ENCODE measurements at places on chromosomes 12 and 14.

- DNase-seq = no peak
These were observed 566.1 kb downstream of the BCL11B start for GRCh38 chr14:98705871-98706300.

DNA sequence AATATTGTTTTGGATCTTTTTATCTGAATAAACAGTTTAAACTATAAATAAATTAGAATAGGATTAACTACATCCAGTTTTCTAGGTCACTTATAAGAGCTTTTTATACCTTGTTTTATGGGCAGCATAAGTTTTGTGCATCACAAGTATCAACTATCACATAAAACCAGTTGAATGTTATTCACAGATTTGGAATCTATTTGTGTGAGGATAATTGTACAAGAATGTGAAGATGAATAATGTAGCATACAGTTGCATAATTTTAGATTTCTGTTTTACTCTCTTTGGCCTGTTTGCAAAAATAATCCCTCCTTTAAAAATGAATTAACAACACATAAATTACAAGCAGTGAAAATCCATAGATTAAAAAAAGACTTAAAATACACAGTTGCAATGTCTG, 88.8 kb downstream of the SCFD1 start:
- no peak for DNase-seq

DNA sequence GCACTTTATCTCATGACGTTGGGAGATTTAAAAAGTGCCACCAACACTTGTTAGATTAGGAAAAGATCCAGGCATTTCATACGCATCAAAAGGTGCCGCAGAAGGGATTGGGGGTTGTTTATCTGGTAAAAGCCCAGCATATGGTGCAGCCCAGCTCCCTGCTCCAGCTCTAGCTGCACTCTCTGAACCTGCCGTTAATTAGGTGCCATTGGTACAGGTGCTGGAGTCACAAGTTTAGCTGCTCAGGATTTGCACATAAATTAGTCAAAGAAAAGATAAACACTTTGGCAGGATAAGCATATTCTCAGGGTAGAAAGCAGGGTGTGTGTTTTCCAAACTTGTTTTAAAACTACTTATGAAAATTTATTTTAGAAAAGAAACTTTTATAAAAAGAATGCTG, 932.6 kb upstream of the TMEM132C start:
- DNase-seq = no peak

- no peak for DNase-seq
These were observed 14.1 kb upstream of the GPRC5A start for GRCh38 chr12:12877153-12877768.

DNA sequence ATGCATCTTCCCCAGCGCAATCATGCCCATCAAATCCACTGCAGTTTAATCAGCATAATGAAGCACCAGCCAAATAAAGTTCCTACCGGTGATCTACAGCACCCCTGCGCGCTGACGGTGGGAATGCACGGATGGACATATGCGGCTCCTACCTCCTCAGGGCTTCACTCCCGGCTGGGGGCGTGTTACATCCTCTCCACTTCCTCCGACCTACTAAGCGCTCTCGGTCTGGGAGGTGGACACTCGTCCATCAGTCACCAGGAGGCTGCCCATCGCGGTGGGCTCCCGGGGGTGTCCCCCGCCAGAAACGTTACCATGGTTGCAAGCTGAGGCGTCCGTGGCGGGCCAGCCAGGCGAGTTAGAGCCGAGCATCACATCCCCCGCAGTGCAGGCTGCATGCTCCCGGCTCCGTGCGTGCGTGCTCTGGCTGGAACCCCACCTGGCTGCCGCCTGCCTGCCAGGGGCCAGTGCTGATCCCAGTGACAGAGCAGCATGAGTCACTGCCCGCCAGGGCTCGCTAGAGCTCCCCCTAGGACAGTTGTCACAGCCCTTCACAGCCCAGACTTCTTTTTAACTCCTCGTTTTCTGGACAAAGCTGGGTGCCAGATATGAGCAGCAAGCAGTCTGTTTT, 73.0 kb downstream of the CIT start:
- DNase-seq = peak; percentile 64

DNA sequence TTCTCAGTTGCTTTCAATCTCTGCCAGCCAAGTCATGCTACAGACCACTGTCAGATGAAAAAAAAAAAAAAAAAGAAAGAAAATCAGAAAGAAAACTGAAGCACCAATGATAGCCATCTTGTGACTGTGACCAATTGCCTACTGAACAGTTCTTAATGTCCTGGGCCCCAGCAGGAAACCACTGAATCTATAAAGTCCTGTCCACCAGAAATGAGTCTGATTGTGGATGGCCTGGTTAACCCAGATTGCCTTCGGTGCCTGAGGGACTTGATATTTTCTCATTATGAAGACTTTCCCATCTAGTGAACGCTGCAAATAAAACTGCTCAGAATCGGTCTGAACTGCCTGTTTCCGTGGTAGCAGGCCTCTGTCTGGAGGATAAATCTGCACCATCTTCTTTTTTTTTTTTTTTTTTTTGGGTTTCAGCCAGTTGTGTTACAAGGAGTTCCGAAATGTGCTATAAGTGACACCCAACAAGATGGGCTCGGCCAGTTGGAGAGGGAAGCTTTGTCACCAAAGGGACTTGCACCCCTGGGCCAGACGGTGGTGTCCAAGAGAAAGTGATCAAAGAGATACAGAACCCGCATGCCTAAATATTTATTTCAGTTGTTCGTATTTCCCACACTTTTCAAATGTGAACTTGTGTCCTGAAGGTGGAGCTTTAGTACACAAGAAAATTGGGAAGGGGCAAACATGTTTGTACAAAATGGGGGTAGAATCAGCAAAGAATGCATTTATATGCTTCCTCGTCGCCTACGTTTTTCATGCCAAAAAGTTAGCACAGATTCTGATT, 3.0 kb upstream of the PLXNC1 start:
- DNase-seq = peak; percentile 13

DNA sequence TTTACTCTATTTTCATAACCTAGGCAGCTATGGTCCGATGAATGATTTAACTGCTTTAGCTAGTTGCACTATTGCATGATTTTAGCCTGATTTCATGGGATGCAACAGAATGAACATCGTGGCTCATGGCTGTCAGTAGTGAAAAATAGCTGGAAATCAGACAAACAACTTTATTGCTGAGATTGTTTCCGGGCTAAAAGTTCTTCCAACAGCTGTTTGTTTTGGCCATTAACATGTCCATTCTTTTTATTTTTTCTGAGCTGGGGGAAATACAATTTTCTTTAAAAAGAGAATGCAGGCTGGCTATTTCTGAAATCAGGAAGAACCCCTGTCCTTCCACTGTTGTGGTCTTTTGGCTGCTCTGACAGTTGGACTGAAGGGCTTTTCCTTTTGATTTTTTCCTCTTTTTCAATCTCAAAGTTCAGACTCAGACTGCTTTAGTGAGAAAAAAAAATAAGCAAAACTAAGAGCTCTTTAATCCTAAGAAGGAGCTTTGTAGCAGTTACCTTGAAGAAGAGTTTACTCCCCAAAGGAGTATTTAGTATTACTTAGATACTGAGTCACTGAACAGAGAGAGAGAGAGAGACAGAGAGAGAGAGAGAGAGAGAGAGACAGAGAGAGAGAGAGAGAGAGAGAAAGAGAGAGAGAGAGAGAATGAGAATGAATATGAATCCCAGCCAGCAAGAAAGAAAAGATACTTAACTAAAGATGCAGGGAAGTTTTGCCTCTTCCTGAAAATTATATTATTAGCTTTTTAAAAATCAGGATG, at the start of gene NAV3:
TSS of gene NAV3 (plus strand) at position 312 of the 769 bp plus-strand sequence. CDS start 568 bp downstream, outside the sequence.
- DNase-seq = no peak

- no peak for DNase-seq
These were observed 235.7 kb downstream of the CACNA1C start for GRCh38 chr12:2288471-2288870.
